ENCODE measurements at places on chromosomes 6 and 20.

DNA sequence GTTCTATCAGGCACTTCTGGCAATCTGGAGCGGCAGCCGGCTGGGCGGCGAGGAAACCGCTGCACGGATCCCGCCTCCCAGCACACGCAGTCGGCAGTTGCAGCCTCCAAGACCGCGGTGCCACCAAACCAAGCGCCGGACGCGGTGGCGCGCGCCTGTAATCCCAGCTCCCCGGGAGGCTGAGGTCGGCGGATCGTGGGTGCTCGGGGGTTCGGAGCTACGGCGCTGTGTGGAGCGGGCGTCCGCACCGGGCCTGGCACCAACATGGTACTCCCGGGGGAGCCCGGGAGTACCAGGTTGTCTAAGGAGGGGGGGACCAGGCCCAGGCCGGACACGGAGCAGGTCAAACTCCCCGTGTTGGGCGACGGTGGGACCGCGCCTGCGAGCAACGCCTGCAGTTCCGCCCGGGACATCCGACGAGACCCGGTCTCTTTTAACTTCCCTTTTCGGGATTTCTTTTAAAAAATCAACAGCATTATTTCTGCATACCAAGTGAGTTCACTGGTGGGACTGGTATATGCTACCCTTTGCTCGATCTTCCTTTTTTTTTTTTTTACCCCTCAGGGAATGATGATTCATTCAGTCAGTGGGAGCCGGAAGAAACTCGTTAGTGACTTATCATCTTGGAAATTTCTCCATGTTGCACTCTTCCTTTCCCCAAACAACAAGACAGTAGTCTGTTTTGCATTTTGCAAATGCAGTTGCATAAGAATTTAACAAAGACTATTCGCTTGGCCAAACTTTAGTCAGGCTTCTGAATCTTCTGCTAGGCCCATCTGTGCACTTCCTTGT lies 27.6 kb downstream of the ZNF311 start:
- no peak for DNase-seq

DNA sequence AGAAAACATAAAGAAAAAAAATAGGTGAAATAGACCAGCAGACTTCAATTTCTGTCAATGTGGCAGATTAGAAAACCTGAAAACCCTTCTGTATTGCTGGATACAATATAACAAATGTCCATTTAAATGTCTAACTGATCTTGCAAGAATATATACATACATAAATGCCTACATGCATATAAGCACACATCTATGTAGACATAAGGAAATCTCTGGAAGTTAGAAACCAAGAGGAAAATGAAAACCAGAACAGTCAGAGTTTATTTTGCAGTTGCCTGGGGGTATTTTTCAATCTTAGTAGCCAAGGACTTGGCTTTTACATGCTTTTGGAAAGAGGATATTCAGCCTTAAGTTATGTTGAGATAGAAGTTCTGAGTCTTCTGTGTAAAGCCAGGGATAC lies 184.0 kb downstream of the RPS12 start:
- DNase-seq, result no peak

DNA sequence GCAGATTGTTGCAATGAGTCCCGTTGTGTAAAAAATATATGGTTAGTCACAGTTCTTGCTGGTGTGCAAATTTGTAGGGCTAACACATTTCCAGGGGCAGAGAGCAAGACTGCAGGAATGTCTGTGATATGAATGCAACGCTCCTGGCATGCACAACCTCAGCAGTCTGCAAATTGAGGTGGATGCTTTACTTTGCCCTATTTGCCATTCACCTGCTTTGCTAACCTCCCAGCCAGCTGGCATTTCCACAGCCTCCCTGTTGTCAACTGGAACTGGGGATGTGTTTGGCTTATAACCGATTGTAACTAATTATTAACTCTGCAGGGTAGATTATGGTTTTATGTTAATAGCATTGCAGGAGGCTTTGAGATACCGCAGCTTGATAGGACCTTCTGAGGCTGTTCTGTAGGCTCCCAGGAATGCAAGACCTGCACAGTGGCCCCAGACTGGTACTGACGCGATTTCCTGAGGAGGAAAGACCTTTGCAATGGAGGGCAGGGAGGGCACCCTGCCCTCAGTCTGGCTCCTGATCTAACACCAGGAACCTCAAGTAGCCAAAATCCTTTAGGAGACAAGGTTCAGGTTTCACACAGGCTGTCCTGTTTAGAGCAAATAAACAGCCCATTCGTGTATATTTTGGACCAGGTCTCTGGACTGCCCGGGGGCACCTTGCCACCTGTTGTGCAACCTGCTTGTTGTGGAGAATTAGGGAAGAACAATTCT lies 53.4 kb downstream of the EDN1 start:
- no peak for DNase-seq

DNA sequence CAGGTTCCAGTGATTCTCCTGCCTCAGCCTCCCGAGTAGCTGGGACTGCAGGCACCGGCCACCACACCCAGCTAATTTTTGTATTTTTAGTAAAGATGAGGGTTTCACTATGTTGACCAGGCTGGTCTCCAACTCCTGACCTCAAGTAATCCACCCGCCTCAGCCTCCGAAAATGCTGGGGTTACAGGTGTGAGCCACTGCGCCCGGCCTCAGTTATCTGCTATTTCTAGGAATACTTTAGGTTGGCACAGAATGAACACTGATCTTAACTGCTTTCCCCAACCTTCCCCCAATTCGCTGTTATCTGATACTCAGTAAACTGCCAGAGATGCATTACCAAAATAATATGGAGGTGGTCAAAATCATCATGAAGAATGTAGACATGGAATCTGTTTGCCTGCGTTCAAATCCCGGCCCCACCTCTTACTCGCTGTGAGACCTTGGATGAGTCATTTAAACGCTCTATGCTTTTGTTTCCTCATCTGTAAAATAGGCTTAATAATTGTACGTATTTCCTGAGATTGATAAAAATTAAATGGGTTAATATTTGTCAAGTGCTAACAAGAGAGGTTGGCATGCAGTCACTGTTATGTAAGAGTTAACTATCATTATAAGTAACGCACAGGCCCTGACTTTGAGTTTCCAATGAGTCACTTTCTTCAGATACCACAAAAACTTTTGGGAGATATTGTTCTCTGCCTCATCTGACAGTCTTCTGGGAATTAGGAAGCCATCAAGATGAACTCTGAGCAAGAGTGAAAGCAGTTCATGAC lies 44.5 kb upstream of the NCOA3 start:
- DNase-seq, result no peak

DNA sequence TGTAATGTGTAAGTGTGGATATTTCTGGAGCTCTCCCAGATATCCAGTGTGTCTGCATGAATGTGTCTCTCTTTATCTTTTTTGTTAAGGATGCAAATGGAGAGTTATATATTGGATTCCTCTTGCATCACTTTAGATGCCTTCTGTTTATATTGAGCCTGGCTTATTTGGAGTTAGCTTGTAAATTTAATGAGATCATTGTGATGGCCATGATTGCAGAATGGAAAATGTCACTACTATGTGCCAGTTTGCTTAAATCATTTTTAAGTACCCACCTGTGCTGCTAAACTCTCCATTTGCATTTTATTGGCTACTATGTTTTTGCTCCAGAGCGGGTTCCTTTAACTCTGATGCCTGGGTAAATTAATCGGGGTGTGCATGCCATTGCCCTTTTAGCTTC lies 334.8 kb downstream of the UTRN start:
- no peak for DNase-seq

Data from NCI-H1105 treated with DMSO at 0.1 percent for 48 hours (cell line).